ENCODE measurements at places on chromosomes 3 and 15.

GRCh38 chr3:117734496-117734895, 1024.9 kb downstream of the TUSC7 start:
- DNase-seq, result no peak

DNA sequence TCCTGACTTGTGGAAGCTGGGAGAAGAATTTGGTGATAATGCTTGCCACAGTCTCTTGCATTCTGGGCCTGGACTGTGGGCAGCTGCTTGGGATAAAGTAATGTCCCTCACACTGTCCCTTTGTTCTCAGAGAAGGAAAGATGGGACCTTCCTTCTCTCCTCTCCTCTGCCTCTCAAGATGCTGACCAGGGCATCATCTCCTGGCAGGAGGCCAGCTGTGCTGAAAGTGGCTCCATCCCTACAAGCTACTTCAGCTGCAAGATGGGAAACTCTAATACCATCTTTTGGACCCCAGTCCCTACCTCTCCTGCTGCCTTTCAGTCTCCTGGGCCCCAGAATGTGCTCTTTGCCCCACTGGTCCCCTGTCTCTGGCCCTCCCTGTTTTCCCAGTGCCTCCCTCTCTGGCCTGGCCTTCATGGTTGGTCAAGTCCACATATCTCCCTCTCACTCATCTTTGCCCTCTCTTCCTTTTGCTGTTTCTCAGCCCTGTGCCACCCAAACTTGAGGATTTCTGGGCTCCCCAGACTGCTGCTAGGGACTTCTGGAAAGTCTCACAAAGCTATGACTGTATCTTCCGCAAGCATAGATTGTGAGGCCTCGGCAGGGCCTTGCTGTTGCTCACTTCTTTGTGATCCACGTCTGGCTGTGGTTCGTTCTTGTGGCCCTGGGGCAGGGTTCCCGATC, 7.1 kb upstream of the SLC6A20 start:
- DNase-seq, result no peak

DNA sequence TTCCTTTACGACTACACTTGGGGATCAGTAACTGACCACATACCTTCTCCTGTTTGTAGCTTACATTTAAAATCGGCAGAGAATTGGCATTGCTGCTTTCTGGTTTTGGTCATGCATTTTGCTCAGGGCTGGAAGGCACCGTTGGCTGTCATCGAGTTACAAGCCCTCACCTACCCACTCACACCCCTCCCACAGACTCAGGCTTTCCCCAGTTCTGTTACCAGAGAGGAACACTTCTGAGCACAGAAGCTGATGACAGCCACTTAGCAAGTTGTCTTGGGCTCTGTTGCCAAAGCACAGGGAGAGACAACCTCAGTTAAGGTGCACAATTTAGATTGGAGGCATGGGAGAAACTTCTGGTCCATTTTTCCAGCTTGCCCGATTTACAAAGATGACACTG, 204.8 kb upstream of the TOPAZ1 start:
- DNase-seq, result no peak

GRCh38 chr3:156776031-156776430, 50.1 kb upstream of the LEKR1 start:
- DNase-seq, result no peak

DNA sequence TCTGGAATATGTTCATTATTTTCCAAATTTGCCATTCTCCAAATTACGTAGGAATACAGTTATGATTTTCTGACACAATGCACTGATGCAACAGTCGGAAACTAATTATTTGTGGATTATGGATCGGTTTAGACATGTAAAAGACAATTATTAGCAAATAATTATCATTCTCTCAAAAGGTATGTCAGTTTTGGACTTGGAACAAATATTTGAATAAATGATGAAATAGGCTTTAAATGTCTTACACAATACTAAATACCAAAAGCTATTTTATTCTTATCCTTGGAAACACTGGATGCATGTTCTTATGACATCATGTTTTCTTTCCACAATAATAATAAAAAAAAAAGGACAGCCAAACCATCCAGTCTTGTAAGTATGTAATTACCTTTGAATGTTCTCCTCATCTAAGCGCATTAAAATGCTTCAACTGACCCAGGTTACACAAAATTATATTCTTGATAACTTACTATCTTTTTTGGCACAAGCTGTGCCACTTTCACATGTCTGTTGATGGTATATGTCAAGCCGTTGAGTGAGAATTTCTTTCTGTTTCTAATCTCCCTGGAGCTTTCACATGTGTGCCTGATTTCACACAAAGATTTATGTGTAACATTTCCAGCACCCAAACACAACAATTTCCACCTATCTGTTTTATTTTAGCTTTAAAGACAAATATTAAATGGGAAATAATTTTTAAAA, 238.5 kb upstream of the ZNF385D start:
- no peak for DNase-seq

Data from Jurkat, Clone E6-1 (cell line).